ENCODE measurements at places on chromosomes 7 and 10.

DNA sequence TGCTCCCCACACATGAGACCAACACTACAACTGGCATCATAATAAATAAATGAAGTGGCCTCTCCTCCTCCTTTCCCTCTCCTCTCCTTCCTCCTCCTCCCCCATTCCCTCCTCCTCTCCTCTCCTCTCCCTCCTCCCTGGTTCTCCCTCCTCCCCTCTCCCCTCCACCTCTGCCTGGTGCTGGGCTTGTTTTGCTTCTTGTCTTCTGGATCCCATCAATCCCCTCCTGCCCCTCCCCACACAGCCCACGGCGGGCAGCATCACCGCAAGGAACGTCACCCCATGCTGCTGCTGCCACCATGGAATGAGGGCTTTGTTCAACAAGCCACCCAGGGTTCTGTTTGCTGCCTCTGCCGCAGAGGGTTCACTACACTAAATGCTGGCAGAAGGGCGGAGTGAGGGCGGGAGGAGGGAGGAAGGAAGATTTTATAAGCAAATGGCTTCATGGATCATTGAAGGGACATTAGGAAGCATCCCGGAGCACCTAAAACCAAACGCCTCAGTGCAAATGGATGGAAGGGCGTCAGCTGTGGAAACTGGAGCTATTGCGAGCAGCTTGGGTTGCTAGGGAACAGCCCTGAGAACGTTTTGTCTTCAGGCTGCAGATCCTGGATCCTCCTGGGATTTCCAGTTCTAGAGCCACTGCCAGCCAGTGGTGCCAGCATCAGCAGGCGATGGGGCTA lies 379.7 kb upstream of the ZMIZ1 start:
- DNase-seq, result no peak

DNA sequence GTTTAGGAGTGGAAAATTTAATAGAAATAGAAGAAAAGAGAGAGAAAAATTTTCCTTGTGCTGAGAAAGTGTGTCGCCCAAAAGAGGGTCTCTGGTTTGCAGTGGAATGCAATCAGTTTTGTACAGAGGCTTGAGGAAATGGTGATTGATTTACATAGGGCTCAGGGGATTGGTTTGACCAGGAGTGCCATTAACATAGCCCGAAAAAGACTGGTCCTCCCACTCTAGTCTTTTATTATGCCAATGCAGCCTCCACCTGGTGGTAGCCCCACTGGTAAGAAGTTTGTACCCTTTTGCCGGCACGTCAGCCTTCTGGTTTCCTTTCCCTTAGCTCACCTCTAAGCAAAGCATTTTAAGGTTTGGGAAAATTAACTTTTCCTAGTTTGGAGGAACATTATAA lies 885.3 kb downstream of the XPNPEP1 start:
- no peak for DNase-seq

- no peak for DNase-seq
Observed at GRCh38 chr7:155021699-155022145, 18.8 kb upstream of the PAXIP1 start.

GRCh38 chr7:51640841-51641240 lies 324.2 kb upstream of the COBL start:
- DNase-seq, result no peak

- DNase-seq, result no peak
Observed at GRCh38 chr10:89637113-89637512, 7.9 kb downstream of the PANK1 start.

DNA sequence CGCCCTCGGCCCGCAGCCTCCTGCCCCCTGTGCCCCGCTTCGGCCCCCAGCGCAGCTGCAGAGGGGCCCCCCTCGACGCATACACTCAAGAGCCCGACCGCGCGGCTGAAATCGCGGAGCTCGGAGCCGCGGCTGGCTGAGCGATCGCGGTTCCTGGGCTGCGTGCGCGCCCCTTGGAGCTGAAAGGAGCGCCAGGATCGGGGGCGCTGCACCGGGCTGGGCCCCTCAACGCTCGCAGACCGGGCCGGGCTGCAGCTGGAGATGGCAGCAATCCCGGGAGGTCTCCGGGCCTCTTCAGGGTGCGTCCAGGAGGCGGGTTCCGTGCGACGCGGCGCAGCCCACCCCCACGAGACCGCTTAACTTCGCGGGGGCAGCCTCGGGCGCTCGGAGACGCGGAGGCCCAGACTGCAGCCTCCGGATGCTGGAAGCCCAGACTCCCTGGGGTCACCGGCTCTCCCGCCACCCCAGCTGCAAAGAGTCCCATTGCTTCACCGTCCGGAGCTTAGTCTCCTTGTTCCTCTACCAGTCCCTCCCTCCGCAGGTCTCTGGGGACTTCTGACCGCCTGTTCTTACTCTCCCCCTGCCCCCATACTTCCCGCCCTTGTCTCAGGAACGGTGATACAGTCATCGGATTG lies 73.0 kb upstream of the LRRC4 start:
- no peak for DNase-seq

GRCh38 chr7:1100386-1100785 lies 12.5 kb downstream of the GPER1 start:
- DNase-seq, result no peak

DNA sequence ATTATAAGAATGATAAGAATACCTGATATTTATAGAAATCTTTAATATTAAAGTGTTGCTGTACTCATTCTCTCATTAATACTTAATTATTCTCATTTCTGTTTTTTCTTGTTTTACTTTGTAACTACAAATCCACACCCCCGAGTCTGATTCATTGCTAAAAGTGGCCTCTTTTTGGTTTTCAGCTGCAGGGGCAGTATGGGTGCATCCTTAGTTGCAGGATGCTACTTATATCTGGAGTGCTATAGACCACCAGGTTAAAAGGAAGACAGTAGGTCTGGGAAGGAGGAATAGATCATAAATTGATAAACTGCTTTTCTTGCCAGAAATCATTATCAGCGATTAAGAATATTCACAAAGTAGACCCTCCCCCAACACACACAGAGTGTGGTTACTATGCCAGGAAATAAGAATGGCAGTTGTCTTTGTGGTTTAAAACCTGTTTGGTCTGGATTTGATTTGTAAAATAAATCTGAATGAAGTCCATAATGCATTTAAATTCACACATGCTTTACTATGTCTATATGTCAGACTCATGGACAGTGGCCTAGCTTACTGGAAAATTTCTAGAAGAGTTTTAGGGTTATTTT lies 96.5 kb downstream of the NRF1 start:
- DNase-seq, result no peak

- no peak for DNase-seq
Observed at GRCh38 chr7:74365322-74366022, 76.3 kb downstream of the CLIP2 start.

All from activated CD4-positive, alpha-beta T cell treated with anti-CD3 and anti-CD28 coated beads for 4 hours (primary cell).